ENCODE measurements at places on chromosomes 5 and 9. TPM values are rescaled to one million over a fixed set of nuclear protein-coding genes. Genes with fewer than 3 reads are reported as not detected.

The FBP1 gene
- 61.2 TPM for polyA plus RNA-seq

The PPP1R26 gene
- 37.9 TPM for polyA plus RNA-seq

The TRMO gene
- 21.1 TPM for polyA plus RNA-seq

The TNC gene
- 366 TPM for polyA plus RNA-seq

The CTNNA1 gene
- polyA plus RNA-seq = 414 TPM

The HMCN2 gene
- polyA plus RNA-seq = 0.76 TPM

The NUTM2G gene
- polyA plus RNA-seq = 0.57 TPM

The PCDHA4 gene
- polyA plus RNA-seq = 0.96 TPM

The AGXT2 gene
- polyA plus RNA-seq = 62.0 TPM

The LCN9 gene
- polyA plus RNA-seq = not detected

DNA sequence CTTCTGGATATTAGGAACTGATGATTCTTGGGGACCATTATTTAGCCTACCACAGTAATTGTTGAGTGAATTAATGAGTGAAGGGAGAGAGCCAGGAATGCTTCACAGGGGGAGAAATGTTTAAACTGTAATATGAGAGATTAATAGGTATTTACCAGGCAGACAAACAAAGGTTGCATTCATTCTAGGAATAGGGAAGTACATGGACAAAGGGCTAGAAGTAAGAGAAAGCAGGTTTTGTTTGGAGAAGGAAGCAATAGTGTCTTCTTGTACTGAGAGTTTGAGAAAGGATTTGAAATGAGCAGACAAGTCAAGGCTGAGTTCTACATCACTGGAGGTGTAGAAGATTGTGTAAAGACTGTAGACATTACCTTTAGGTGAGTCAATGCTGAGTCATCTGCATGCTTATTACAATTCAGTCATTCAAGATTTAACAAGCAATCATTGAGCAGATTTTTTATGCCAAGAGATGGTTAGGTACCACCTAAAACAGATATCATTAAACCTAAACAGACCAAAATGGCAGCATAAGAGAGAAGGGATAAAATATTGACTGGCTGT is 8.0 kb downstream of the TAF1L start:
- no peak for DNase-seq

DNA sequence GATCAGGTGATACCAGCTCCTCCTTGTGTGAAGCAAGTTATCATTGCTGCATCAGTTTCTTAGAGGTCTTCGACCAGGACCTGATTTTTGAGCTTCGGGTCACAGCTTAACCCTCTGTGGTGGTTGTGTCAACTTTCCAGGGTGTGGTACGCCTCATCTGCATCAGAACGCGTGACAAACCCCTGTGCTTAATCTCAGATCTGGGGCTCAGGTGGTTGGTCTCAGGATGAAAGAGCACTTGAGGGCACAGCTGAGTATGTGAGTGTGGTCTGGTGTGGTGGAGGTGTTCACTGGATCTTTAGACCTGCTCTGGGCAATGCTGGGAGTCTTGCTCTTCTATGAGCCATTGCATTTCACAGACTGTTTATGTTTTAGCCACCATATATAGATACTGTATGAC is 64.1 kb downstream of the OSTF1 start:
- DNase-seq = no peak

DNA sequence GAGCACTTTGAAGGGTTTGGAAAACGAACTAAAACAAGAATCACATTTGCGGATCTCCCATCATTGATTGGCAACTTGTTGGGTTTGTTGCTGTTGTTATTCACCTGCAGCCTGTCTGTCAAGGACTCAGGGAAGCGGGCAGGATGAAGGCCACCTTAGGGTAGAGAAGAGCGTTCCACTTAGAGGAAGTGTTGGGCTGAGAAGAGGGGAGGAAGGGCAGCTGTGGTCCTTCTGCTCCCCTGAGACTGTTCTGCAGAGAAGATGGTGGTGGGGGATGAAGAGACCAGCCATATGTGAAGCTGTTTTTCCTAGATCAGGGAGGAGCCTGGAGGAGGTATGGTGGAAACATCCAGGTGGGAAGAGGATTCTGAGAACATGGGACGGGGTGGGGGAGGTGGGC is 70.6 kb upstream of the CPEB4 start:
- no peak for DNase-seq

DNA sequence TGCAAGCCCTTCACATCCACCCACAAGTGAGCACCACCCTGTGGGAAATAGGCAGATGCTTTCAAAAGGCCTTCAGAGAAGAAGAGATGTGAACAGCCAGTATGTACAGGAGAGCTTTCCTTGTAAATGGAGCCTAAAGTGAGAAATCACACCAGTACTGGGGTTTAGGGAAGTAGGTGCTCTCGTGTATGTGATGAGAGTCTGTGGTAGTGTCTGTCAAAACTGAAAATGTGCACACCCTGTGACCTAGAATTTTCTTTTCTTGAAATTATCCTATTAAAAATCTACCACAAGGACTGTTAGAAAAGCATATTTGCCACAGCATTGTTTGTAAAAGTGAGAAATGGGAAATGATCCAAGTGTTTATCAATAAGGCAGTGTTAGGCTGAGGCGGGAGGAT is 16.6 kb downstream of the OTULINL start:
- DNase-seq = no peak

DNA sequence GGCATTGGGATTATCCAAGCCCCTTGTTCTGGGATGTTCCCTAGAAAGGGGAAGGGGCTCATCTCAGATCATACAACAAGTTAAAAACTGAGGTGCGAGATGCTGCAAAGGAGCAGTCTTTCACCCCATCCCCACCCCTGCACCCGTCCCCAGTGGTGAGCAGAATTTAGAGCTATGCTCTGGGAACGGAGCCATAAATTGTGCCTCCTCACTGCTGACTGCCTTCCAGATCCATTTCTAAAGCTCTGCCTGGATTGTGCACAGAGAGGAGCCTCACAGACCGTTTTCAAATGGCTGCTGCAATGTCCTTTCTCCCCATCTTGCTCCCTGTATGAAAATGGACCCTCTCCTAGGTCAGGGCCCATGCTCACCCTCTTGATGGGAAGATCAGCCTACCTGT is 8.3 kb downstream of the SLC25A48 start:
- no peak for DNase-seq

DNA sequence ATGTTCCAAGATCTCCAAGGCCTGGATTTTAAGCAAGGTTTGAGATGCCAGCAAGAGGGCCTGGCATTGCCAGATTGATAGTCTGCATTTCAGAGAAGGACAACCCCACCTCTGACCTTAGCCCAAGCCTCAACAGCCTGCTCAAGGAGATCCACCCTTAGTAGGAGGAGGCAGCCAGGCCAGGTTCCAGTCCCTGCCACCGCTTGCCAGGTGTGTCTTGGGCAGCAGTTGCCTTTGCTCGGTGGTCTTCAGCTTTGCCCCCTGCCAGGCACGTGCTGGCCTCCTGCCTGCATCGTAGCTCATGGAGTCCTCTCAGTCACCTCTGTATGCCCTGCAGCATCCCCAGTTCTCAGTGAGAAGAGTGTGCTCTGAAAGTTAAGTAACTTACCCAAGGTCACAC is 134.2 kb downstream of the KCNIP1 start:
- DNase-seq = no peak

- DNase-seq = no peak
Observed at GRCh38 chr5:102760815-102761214, 5.7 kb downstream of the PAM start.

- no peak for DNase-seq
Observed at GRCh38 chr5:17167171-17167891, 50.1 kb upstream of the BASP1 start.

DNA sequence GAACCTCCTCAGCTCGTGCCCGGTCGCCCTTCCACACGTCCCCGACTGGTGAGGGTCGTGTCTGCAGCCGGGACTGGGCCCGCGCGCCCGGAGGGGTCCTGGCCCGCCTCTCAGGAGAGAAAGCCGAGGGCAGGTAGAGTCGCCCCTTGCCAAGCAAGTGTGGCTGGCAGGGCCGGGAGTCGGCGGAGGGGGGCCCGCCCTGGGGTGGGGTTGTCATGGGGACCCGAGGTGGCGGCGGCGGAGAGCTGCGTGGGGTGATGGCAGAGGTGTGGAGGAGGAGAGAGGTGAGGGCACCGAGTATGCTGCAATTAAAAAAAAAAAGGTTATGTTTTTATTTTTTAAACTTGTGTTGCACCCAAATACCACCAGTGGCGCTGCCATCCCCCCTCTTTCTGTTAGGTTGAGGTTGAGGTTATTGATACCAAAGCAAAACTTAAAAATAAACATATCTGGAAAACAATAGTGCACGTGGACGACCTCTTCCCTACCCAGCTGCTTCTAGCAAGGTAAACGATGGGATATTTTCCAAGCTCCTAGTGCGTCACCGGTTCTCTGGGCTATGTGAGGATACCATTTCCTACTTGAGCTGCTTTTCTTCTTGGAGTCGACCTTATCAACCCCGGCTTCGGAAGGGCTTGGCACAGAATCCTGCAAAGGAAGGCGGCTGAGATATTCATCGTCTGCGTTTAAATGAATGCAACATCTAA is 660 bp downstream of the SCAMP1 start:
- peak; percentile 44 for DNase-seq

DNA sequence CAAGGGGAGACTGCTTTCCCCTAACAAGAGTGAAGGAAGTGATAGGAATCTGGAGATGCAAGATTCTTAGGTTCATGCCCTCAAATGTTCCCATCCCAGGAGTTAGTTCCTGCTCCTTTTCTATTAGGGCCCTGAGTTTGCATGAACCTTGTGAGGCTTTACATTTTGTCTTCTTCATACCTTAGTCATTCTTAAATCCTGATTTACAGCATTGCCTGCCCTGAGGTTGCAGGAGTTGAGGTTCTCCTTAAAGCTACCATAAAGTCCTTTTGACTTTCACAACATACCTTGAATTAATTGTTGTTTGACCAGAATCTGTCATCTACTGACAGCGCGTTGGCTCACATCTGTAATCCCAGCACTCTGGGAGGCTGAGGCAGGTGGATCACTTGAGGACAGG is 151.5 kb upstream of the ABCA1 start:
- no peak for DNase-seq

DNA sequence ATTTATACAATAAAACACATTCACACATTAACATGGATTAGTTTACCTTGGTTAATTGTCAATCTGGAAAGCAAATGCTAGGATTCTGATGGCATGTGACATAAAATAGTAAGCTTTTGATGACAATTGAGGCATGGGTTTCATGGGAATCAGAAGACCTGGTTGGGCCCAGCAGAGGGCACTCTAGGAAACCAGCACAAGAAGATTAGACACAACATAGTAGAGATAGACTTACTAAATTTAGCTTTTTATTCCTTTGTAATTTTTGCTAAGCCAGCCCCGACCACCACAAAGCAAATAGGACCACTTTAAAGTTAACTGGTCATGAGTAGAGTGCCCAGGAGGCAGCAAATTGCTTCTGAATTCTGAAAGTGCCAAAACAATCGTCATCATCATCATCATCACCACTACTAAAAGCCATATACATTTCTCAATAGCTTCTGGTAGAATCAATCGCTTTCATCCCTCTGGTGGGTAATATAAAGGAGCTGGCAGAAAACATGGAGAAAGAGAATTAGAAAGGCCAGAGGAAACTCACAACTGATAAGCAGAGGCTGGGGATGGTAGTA is 163.2 kb downstream of the ARRDC3 start:
- DNase-seq = no peak

- DNase-seq = no peak
Observed at GRCh38 chr5:61264273-61264661, 67.8 kb upstream of the ZSWIM6 start.

DNA sequence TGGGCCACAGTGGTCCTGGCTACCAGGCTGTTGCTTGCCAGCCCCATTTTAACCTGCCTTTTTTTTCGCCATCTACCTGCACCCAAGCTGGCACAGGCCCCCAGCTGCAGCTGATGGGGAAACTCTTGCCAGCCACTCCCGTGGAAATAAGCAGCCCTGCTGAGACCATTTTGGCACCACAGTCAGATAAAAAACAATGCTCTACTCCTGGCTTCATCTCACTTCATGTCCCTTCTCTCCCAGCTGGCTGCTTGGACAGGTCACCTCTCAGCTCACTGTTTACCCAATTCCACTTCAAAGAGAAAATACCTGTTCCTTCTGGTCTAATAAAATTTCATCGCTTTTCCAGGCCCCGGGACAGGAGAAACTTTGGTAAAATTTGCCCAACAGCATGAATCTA is 322.6 kb upstream of the SLC30A5 start:
- no peak for DNase-seq

DNA sequence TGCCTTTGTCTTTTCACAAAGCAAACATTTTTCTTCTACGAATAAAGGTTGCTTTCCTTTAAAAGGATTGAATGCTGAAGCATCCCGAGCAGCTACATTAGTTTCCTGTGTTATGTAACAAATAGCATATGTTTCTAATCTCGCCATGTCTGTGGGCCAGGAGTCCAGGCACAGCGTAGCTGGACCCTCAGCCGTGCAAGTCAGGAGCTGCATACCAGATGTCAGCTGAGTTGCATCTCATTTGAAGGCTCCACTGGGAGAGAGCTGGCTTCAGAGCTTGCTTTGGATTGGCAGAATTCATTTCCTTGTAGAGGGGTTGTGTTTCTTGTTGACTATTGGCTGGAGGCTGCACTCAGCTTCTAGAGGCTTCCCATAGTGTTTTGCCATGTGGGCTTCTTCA is 16.0 kb upstream of the GOLPH3 start:
- no peak for DNase-seq

DNA sequence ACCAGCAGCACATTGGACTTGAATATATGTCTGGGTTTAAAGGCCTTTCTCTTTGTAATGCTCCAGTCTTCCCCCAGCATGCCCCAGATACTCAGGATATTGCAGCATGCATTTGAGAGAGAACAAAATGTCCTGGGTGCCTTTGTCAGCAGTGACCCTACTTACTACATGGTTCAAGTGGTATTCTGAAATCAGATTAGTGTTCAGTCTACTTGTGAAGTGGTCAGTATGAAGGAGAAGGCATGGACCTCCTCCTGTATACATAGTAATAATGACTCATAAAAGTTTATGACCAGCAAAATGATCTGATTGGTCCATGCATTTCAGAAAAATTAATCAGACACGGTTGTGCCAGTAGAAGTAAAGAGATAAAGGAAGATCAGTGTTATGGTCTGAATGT is 25.4 kb downstream of the GPR21 start:
- no peak for DNase-seq

DNA sequence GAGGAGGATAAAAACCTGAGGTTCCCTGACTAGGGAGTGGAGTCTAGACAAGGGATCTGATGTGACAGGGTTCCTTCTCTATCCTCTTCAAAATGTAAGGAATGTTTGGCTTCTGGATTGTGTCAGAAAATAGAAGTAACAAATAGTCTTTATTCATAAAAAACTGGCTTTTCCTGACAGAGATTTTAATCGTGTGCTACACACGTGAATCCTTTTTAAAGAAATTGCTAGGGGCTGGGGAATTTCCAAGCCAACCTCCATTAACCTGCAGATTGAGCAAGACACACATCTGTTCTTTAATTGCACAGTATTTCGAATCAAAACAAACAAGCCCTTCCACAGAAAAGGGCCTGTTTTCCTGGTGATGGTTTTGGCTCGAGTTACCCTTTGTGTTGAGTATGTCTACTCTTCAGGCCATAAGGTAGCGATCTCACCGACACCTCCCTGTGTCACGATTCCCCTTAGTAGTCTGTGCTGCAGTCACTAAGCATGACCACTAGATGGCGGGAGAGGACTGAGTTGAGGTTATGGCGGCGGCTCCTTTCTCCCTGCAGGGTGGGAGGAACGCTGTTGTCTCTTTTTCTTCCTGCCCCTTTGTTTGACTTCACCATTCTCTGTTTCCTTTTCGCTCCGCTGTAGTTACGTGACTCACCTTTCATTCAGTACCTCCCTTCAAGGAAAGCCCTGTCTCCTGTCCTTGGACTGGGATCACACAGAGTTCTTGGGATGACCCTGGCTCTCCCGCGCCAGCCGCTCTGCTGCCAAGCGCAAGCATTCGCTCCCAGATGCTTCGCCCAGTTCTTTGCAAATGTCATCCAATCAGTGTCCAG is 137.1 kb upstream of the SLC24A2 start:
- DNase-seq = peak; percentile 66

GRCh38 chr9:91839926-91840465 is 110.0 kb downstream of the ROR2 start:
- no peak for DNase-seq

- DNase-seq = no peak
Observed at GRCh38 chr5:106822851-106823250, 847.9 kb downstream of the EFNA5 start.
